ENCODE measurements at places on chromosomes 16 and 17.

- no peak for DNase-seq
These were observed 321.2 kb upstream of the SOX9 start for GRCh38 chr17:71799657-71800056.

GRCh38 chr17:77027271-77027889 lies 113.4 kb upstream of the SEC14L1 start:
- no peak for DNase-seq

DNA sequence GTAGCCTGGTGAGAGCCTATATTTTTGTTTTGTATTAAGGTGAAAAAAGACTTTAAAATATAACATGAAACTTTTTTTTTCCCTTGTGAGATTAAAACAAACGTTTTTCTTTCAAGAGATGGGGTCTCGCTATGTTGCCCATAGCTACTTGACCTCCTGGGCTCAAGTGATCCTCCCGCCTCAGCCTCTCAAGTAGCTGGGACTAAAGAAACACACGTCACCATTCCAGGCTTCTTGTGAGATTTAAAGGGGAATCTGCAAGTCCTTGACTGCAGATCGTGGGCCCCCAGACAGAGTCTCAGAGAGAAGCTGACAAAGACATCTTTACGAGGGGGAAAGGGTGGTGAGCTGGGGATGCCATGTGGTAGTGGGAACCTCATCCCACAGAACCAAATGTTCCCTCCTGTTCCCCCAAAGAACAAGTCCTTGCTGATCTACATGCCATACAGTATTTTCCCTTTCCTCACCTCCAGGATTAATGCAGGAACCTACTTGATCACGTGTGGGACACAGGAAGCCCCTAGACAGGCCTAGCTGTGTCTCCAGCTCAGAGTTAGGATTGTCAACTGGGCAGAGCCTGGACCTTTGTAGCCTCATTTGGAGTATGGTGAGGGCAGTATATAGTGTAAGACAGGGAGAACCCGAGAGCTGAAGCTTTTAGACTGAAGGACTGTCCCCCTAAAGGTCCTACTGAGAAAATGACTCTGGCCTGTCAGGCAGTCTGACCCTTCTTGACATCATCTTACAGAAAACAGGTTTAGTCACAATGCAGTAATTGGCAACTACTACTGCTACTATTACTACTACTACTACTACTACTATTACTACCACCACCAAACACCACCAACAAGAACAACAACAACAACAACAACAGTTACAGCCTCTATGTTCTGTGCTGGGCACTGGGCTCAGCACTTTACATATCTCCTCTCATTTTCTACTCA lies 4.1 kb downstream of the MAP3K14 start:
- DNase-seq: no peak

DNA sequence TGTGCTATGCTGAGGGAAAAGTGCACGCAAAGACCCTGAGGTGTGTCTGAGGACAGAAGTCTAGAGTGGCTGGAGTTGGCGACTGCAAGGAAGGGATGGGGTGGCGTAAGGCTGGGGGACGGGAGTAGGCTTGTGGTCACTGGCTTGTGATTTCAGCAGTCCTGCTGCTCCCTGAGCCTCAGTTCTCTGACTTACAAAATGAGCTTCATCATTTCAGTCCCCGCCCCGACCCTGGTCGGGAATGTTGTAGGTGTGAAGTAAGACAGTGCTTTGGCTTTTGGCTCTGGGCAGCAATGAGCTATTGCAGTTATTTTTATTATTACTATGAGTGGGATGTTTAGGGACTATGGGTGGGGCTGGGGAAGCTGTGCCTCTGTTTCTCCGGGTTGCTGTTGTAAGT lies 8.6 kb downstream of the ADGRG1 start:
- DNase-seq: no peak

- DNase-seq: no peak
These were observed 10.4 kb upstream of the MT4 start for GRCh38 chr16:56554441-56554840.
